ENCODE measurements at places on chromosomes 12 and 14. TPM values are rescaled to one million over a fixed set of nuclear protein-coding genes. Genes with fewer than 3 reads are reported as not detected.

DNA sequence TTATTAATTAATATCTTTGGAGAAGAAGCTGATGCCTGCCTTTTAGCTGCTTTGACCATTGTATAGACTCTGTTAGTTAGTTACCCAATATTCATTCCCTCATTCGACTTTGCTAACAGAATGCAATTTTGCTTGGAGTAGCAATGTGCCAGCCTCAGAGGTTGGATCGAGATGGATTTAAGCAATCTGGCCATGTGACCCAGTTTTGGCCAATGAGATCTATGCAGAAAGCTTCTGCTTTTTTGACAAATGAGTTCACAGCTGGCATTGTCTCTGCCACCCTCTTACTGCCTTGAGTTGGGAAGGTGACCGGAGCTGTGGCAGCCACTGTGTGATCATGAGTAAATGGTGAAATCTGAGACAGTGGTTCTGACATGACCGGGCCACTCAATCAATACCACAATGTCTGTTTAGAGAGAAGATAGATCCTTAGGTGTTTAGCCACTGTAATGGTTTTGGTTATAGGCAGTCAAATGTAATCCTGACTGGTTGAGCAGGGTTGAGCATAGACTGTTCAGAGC is 74.9 kb upstream of the MED13L start:
- H3K36me3 ChIP-seq, result no peaks in the 10 kb centered on the region
- no peak overlapping the region for H3K27ac ChIP-seq
- no peaks in the 10 kb centered on the region for H3K27me3 ChIP-seq
- H3K4me3 ChIP-seq, result no peak overlapping the region
- DNase-seq, result no peak
- no peaks in the 10 kb centered on the region for H3K4me1 ChIP-seq

GRCh38 chr12:17456486-17456885 is 633.5 kb downstream of the RERGL start:
- DNase-seq, result no peak
- no peak overlapping the region for H3K4me3 ChIP-seq
- no peaks in the 10 kb centered on the region for H3K36me3 ChIP-seq

DNA sequence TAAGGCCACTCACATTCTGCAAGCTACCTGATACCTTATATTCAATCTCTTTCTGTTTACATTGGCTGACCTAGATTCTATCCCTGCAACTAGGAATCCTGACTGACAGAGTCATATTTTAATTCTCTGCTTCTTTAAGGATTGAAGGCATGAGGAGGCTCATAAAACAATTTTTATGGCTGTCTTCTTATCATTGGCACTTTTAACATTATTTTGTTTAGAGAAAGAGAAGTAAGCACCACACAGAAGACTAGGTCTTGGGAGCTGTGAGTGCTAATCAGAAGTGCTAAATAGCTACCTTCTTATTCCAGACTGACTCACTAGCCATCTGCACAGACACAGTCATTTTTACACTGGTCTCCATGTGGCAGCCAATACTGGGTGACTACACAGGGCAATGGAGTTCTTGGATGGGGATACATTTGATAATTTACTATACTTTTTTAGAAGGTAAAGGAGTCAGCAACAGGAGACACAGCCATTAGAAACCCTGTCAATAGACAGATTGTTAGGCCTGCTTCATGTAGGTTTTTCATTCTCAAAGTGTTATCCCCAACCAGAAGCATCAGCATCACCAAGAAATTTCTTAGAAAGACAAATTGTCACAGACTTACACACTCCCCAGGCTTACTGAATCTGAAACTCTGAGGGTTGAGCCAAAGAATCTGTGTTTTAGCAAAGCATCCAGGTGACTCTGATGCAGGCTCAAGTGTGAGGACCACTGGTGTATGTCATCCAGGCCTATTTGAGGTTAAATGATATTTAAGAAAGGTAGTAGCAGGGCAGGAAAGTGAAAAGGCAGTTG is 214.1 kb downstream of the DUSP6 start:
- no peaks in the 10 kb centered on the region for H3K36me3 ChIP-seq
- H3K27me3 ChIP-seq, result no peaks in the 10 kb centered on the region
- DNase-seq, result no peak
- no peak overlapping the region for H3K27ac ChIP-seq

GRCh38 chr14:69083181-69083580 is 69.7 kb downstream of the DCAF5 start:
- no peak overlapping the region for H3K27ac ChIP-seq
- no peak overlapping the region for H3K4me3 ChIP-seq
- H3K27me3 ChIP-seq, result no peaks in the 10 kb centered on the region
- H3K4me1 ChIP-seq, result peaks cover 6% of the 10 kb centered on the region
- no peak for DNase-seq

- no peaks in the 10 kb centered on the region for H3K4me1 ChIP-seq
- no peaks in the 10 kb centered on the region for H3K36me3 ChIP-seq
- no peak for DNase-seq
- H3K27ac ChIP-seq, result no peak overlapping the region
- no peak overlapping the region for H3K4me3 ChIP-seq
- H3K27me3 ChIP-seq, result no peaks in the 10 kb centered on the region
Measured at GRCh38 chr12:105992849-105993740, 145.7 kb downstream of the NUAK1 start.

- peaks cover 45% of the 10 kb centered on the region for H3K4me1 ChIP-seq
- DNase-seq, result no peak
- H3K4me3 ChIP-seq, result no peak overlapping the region
- H3K27ac ChIP-seq, result no peak overlapping the region
Measured at GRCh38 chr12:48973941-48974673, 2.6 kb upstream of the WNT10B start.

DNA sequence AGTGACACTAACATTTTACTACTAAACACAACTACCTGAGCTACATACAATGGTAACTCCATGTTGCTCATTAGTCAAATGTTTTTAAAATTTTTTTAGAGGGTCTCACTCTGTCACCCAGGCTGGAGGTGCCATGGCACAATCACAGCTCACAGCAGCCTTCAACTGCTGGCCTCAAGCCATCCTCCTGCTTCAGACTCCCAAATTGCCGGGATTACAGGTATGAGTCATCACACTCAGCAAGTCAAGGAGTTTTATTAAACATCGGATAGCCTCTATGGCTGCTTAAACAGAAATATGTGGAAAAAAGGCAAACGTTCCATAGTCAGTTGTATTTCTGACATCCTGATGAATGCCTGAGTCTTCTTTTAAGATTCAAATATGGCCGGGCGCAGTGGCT is 11.1 kb upstream of the NPFF start:
- H3K4me3 ChIP-seq, result no peak overlapping the region
- no peaks in the 10 kb centered on the region for H3K4me1 ChIP-seq
- H3K36me3 ChIP-seq, result peaks cover 74% of the 10 kb centered on the region
- H3K27ac ChIP-seq, result no peak overlapping the region

- DNase-seq, result no peak
- H3K27me3 ChIP-seq, result no peaks in the 10 kb centered on the region
- H3K27ac ChIP-seq, result no peak overlapping the region
- no peaks in the 10 kb centered on the region for H3K4me1 ChIP-seq
- H3K4me3 ChIP-seq, result no peak overlapping the region
Measured at GRCh38 chr12:66453120-66453519, 150.8 kb downstream of the HELB start.

GRCh38 chr12:24479131-24479530 is 469.8 kb downstream of the BCAT1 start:
- no peaks in the 10 kb centered on the region for H3K4me1 ChIP-seq
- no peak for DNase-seq
- H3K27ac ChIP-seq, result no peak overlapping the region
- no peak overlapping the region for H3K4me3 ChIP-seq
- H3K36me3 ChIP-seq, result no peaks in the 10 kb centered on the region

GRCh38 chr14:93033983-93034670 is 81.6 kb downstream of the ITPK1 start:
- H3K27ac ChIP-seq, result peak overlapping the region; percentile 60
- H3K4me1 ChIP-seq, result peaks cover 42% of the 10 kb centered on the region
- H3K4me3 ChIP-seq, result no peak overlapping the region
- H3K36me3 ChIP-seq, result no peaks in the 10 kb centered on the region

HPD gene
- 0.41 TPM for total RNA-seq

POTEM gene
- total RNA-seq, result not detected

SMIM41 gene
- total RNA-seq, result 0.64 TPM
